Brain pericyte (primary cell): ENCODE measurements at places on chromosomes 7 and 10.

GRCh38 chr10:78410046-78410965 is 376.6 kb downstream of the RPS24 start:
- no peak for DNase-seq

GRCh38 chr10:58109731-58110130 is 158.0 kb downstream of the IPMK start:
- no peak for DNase-seq

DNA sequence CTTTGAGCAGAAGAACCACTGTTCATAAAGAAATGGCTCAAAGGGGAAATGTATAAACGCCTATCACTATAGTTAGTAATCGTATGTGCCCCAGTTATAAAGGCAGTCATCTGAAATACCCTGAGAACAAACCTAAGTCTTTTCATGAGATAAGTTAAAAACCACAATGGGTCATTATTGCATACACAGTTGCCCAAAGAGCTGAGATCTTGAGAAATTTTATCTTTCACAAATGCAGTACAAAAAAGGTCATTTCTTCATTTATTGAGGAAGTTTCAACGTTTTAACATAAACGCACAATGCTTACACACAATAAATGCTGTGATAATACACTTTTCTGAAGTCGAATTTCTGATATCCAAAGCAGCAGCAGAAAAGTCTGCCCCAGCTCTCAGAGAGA is 114.4 kb downstream of the MICU1 start:
- no peak for DNase-seq

DNA sequence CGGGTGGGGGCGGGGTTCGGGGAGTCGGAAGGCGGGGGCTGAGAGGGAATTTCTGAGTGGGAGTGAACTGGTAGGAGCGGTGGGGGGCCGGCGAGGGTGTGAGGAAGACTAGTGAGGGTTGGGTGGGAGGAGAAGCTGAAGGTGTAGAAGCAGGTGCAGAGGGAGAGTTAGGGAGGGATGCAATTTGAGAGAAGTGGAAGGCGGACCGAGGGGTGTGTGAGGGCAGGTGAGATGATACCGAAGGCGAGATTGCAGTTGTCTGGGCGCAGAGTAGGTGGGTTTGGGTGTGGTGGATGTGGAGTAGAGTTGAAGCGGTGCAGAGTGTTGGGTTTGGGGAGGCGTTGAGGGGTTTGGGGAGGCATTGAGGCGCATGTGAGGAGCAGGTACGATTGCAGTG is 643 bp downstream of the KAT6B start:
- no peak for DNase-seq

- DNase-seq: no peak
Measured at GRCh38 chr7:34130558-34131295, 225.4 kb downstream of the BMPER start.

GRCh38 chr10:17240616-17241015 is 12.6 kb downstream of the VIM start:
- no peak for DNase-seq

- DNase-seq: no peak
Measured at GRCh38 chr10:100504096-100504495, 15.6 kb downstream of the SEC31B start.

DNA sequence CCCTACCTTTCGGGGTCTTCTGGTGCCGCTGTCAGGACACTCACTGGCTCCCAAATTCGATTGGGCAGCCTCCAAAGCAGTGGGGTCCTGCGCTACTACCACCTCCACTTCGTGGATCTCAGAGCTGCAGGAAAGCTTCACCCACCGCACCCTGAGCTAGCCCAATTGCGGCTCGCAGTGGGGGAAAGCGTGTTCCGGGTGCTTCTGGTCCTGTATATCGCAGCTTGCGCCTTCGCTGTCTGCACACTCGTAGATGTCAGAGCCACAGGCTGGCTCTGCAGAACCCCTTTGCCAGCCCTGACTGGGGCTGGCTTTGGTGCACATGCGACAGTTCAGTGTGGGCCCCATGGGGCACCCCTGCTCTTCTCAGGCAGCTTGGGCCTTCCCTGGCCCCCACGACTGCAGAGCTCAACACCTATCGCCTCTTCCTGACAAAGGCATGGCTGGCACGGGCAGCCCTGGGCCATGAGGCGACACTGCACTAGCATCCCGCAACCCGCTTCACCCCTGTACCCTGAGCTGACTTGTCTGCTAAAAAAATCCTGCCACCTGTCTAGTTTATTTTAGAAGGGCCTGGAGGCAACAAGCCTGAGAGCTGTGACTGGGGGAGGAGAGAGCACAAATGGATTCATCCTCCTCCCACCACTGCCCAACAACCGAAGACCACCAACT is 78.7 kb upstream of the ABI1 start:
- no peak for DNase-seq

- DNase-seq: no peak
Measured at GRCh38 chr10:102121739-102122372, 1.7 kb upstream of the LDB1 start.

- no peak for DNase-seq
Measured at GRCh38 chr10:15088428-15089261, at the start of gene ACBD7. ACBD7 (minus strand) TSS chr10:15088776; CDS start chr10:15088728, 48 bp downstream.

DNA sequence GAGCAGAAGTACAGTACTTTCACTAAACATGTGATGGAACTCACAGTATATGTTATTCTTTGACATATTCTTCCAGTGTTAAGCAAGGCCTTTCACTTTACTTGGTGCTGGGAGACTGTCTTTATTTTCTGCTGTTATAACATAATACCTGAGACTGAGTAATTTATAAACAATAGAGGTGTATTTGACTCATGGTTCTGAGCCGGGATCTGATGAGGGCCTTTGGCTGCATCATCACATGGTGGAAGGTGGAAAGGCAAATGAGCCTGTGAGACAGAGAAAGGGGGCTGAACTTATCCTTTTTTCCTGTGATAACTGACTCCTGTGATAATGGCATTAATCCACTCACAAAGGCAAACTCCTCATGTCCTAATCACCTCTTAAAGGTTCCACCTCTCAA is 1.4 kb downstream of the SUPV3L1 start:
- no peak for DNase-seq

DNA sequence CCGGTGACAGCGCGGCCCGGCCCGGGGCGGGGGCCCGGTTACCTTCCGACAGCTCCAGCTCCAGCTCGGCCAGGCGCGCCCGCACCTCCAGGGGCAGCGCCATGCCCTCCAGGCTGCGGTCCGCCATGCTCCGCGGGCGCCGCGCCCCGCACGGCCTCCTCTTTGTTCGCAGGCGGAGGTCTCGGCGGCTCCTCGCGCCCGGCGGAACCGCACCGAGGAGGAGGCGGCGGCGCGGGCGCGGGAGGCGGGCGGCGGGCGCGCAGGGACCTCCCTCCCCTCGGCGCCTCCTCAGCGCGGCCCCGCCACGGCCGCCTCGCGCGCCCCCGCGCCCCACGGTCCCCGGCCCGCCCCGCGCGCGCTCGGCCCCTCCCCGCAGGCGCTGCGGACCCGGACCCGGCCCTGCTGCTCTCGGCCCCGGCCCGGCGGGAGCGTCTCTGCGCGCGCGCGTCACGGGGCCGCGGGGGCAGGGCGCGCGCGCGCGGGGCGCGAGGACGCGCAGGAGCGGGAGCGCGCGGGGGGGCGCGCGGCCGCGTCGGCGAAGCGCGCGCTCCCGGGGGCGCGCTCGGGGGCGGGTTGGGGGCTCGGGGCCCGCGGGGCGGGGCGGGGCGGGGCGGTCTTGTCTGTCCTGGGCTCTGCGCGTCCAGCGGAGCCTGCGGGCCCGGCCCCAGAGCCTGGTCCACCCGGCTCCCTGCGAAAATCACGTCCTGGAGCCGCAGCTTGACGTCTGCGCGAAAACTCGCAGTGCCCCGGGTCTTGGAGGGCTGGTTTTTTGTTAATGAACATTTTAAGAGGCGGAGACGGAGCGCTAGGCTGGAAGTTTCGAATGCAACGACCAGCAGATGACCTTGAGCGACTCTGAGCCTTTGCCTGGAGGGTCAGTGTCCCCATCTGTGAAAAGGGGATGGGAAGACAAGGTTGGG is at the start of gene DIP2C:
DIP2C (minus strand) TSS at position 217 of the 920 bp plus-strand sequence; CDS start at position 127, 90 bp downstream.
- DNase-seq: no peak

GRCh38 chr7:28348636-28349035 is 63.7 kb upstream of the CREB5 start:
- DNase-seq: no peak

- no peak for DNase-seq
Measured at GRCh38 chr7:23893942-23894891, 184.2 kb downstream of the STK31 start.

- DNase-seq: no peak
Measured at GRCh38 chr7:75738604-75738974, at the start of gene HIP1. HIP1 (minus strand) TSS chr7:75738941; CDS start chr7:75738920, 21 bp downstream.

DNA sequence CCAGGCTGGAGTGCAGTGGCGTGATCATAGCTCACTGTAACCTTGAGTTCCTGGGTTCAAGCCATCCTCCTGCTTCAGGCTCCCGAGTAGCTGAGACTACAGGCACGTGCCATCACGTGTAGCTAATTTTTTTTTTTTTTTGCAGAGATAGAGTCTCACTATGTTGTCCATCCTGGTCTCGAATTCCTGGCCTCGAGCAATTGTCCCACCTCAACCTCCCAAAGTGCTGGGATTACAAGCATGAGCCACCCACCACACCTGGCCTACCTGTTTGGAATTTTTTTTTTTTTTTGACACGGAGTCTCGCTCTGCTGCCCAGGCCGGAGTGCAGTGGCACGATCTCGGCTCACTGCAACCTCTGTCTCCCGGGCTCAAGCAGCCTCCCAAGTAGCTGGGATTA is 117.1 kb upstream of the PARD3 start:
- DNase-seq: no peak

DNA sequence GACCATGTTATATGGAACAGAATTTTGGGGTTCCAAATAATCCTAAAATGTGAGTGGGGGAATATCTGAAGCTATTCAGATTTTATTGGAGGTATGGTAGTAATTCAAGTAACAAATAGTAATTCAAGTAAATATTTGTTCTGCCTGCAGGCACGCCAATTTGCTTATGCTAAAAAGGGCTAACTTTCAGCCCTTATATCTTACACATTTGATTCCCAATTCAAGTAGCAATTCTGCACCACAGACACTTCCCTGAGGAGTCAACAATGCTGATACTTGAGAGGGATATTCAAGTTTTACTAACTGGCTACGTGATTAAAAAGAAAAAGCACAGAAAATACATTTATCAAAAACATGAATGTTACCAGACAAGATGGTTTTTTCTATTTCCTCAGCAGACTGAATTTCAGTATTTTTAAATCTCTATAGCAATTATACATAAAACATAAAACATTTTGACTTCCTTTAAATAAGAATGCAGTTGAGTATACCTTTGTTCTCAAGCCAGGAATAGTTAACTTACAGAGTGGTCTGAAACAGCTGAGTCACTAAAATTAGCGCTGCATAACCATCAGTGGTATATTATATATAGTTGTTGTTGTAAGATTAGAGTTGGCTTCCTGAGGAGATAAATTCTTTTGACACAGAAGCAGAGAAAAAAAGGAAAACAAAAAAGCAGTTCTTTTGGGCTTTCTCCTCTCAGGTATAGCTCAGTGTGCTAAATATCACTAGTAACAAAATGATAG is 33.9 kb downstream of the MTPN start:
- DNase-seq: no peak

- DNase-seq: no peak
Measured at GRCh38 chr7:112058686-112059085, 147.5 kb downstream of the DOCK4 start.

DNA sequence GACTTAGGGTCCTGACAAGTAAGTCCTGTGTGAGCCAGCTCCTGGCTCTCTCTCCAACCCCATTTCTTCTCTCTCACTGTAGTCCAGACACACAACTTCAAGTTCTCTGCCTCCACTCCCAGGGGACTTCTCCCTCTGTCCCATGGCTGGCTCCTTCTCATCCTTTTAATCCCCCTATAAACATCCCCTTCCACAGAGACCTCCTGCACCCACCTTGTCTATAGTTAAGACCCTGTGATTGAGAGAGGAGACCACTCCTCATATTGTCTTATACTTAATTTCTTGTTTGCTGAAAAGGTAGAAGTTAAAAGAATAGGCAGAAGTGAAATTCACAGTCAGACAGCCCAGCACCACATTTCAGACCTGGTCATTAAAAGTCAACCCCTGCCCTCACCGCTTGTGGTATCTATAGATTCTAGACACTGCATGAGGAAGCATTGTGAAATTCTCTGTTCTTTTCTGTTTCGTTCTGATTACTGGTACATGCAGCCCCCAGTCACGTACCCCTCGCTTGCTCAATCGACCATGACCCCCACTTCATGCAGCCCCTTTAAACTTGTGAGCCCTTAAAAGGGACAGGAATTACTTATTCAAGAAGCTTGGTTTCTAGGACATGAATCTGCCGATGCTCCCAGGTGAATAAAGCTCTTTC is 125.6 kb upstream of the FRMD4A start:
- DNase-seq: no peak

GRCh38 chr10:77622889-77623291 is 14.7 kb downstream of the KCNMA1 start:
- no peak for DNase-seq

DNA sequence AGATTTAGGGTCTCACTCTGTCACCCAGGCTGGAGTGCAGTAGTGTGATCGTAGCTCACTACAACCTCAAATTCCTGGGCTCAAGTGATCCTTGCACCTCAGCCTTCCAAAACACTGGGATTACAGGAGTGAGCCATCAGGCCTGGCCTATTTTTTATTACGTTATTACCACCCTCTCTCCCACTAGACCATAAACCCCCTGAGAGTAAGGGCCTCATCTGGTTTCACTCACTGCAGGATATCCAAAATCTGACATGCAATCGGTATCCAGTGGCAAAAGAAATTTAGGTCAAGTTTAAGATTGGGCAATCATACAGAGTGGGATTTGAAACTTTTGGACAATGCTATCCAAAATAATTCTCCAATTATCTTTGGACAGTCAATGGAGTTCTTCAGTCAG is 117.0 kb upstream of the NEBL start:
- DNase-seq: no peak

DNA sequence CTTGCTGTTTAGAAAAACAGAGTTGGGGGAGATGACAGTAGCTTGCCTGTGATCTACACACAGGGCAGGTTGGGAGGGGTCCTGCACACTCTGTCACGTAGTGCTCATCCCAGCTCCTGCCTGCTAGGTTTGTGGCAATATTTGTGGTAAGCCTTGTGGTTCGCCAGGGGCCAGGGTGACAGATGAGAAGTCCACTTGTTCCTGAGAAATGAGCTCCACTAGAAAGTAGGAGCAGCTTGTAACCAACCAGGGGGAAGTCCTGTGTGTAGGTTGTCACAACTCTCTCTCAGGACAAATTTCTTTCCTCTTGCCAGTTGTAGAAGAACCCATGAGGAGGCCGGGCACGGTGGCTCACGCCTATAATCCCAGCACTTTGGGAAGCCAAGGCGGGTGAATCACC is 147.0 kb downstream of the TCF7L2 start:
- no peak for DNase-seq

DNA sequence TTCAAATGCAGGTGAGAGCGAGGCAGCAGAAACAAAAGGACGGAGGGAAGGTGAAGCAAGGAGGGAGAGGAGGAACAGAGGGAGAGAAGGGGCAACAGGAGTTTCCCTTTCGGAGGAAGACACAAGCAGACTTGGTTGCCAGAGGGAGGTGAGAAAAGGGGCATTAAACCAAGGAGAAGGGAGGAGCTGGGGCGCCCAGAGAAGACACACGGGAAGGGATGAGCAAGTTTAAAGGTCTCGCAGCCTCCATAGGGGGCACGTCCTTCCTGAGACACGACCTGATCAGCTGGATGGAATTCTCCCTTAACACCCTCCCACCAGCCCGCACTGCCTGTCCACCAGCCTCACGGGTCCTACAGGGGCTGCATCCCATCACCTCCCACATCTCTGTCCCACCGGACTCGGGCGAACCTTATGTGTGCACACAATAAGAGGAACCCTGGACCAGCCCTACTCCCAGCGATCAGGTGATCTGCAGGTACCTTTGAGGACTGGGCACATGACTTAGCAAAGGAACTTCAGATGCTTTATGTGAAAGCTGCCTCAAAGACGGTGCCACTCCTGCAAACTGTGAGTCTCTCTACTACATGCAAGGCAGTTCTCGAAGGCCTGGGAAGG is 251.2 kb downstream of the TNS3 start:
- no peak for DNase-seq
